ENCODE measurements at places on chromosomes 3 and 15.

- no peak for DNase-seq
Observed at GRCh38 chr3:65787340-65787739, 251.4 kb downstream of the MAGI1 start.

GRCh38 chr15:63545520-63545919 is 41.1 kb downstream of the USP3 start:
- no peak for DNase-seq

GRCh38 chr15:24899367-24899766 is 55.4 kb upstream of the SNRPN start:
- no peak for DNase-seq

- no peak for DNase-seq
Observed at GRCh38 chr3:111812701-111813100, 46.4 kb upstream of the PHLDB2 start.

GRCh38 chr3:9994086-9994844 is 7.6 kb upstream of the EMC3 start:
- DNase-seq: no peak

GRCh38 chr3:31955581-31955980 is 25.5 kb downstream of the OSBPL10 start:
- no peak for DNase-seq

DNA sequence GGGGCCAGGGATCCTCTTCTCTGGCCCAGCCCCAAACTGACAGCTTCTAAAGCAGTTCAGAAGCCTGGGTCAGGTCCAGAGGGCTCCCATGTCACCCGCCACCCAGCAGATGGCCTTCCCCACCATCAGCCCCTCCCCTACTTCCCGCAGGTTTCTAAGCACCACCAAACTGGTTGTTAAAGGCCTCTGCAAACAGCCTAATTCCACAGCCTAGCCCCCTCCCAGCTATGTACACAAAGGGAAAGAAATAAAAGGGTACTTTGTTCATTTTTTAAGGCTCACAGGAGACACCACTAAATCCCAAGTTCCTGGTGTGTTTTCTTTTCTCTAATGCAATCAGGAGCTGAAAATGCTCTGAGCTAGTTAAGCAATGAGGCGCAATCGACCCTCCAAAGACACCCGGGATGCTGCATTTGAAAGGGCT is 30.6 kb downstream of the PLCH1 start:
- DNase-seq: no peak

GRCh38 chr15:73575636-73576247 is 57.4 kb downstream of the NPTN start:
- no peak for DNase-seq

DNA sequence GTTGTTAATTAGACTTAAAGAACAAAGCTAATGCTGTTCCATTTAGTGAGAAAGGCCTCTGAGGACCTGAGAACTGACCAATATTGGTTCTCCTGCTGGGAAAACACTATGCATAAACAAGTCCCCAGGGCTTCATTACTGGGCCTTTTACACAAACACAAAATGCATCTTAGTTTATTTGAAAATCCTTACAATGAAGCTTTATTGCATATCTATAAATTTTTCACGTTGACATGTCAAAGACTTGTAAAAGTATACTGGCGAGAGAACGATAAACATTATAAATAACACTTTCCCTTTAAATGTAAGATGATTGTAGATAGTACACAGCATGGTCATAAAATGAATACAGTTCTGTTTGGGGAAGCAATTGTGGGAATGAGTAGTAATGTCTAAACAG is 151.7 kb downstream of the ROBO2 start:
- DNase-seq: no peak

DNA sequence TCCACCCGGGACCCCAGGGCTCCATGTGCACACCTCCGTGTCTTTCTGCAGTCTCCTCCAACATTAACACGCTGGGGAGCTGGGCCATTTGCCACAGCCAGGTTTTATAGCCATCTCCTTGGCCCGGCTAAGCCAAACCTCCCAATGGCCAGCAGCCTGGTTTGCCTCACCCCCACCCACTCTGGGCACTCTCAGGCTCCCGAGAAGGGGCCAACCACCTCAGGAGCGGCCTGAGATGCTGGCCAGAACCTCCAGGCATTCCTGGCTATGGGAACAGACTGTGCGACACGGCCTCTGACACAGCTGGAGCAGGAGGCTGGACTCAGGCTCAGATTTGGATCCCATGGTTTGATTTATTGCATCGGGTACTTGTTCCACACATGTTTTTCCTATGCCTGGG is 289.7 kb downstream of the RPLP1 start:
- DNase-seq: no peak
